ENCODE measurements at places on chromosomes 1 and 21.

DNA sequence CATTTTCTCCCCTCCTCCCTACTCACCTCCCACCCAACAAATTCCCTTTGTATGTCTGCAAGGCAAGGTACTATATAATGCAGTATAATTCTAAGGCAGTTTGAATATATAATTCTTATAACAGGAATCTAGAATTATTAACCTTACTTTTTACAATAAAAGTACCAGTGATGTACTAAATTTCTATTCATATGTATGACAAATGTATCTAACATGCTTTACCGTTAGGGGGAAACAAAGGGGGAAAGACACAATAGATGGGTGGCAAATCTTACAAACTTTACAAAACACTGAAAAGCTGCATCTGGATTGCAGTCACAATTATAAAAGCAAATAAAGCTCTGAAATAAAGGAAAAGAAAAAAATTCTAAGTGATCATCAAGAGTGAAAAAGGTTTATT is 2.3 kb downstream of the PIK3R3 start:
- DNase-seq: no peak

DNA sequence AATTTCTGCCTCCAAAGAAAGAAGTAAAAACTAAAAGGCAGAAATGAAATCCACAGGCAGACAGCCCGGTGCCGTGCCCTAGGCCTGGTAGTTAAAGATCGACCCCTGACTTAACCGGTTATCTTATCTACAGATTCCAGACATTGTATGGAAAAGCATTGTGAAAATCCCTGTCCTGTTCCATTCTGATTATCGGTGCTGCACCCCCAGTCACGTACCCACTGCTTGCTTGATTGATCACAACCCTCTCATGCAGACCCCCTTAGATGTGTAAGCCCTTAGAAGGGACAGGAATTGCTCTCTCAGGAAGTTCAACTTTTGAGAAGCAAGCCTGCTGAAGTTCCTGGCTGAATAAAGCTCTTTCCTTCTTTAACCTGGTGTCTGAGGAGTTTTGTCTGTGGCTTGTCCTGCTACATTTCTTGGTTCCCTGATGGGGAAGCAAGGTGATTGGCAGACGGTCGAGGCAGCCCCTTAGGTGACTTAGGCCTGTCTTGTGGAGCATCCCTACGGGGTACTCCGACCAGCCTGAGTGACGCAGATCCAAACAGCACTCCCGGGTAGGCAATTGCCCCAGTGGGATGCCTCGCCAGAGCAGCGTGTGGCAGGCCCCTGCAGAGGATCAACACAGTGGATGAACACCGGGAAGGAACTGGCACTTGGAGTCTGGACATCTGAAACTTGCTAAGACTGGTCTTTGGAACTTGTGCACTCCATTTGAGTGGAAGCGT is 111.2 kb upstream of the PPM1J start:
- DNase-seq: no peak

- DNase-seq: no peak
Measured at GRCh38 chr1:3651026-3651929, 1.0 kb upstream of the TP73 start.

GRCh38 chr1:170669107-170669445 is 5.1 kb downstream of the PRRX1 start:
- no peak for DNase-seq

DNA sequence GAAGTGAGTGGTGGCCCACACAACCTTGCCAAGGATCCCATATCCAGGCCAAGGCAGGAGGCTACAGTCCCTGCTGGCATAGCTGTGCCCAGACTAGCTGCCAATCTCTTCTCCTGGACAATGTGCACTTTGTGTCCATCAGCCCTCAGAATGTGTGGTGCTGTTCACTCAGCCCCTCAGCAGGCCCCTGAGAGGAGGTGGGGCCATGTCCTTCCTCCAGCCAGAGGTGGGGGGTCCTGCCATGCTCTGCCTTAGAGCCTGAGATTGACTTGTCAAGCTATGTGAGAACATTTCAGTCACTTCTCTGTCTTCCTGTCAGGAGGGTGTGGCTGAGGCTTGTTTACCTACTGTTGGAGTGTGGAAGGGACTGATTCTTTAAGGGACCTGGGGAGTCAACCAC is 1.4 kb downstream of the NCF2 start:
- no peak for DNase-seq

- no peak for DNase-seq
Measured at GRCh38 chr1:96962216-96962615, 240.6 kb downstream of the PTBP2 start.

DNA sequence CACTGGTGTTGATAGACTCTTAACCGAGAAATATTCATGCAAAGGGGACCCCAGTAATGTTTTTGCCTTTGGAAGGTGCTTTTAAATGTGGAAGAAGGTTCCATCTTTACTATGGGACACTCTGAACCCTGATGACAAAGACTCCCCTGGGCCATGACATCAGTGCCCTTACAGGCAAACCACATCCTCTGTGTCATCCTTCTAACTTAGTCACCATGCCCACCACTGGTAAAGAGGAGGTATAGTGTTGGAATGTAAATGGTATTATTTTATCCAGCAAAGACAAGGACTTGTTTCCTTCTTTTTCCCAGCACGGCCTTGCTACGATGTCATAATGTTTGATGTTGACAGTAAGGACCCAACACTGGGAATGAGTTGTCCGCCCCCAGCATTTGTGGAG is 12.6 kb downstream of the METTL13 start:
- peak; percentile 51 for DNase-seq

DNA sequence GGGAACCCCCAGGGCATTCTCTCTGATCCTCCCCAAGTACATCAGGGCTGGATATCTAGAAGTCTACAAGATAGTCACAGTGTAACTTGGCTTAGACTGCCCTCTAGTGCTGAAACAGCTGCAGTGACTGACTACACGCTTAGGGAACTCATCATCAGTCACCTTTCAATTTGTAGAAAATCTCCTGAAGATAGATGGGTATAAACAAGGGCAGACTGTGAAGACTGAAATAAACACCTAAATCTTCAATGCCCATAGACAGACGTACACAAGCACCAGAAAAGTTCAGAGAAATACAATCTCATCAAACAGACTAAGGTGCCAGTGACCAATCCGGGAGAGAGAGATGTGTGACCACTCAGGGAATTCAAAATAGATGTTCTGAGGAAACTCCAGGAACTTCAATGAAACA is 46.6 kb downstream of the PACC1 start:
- DNase-seq: peak; percentile 67

DNA sequence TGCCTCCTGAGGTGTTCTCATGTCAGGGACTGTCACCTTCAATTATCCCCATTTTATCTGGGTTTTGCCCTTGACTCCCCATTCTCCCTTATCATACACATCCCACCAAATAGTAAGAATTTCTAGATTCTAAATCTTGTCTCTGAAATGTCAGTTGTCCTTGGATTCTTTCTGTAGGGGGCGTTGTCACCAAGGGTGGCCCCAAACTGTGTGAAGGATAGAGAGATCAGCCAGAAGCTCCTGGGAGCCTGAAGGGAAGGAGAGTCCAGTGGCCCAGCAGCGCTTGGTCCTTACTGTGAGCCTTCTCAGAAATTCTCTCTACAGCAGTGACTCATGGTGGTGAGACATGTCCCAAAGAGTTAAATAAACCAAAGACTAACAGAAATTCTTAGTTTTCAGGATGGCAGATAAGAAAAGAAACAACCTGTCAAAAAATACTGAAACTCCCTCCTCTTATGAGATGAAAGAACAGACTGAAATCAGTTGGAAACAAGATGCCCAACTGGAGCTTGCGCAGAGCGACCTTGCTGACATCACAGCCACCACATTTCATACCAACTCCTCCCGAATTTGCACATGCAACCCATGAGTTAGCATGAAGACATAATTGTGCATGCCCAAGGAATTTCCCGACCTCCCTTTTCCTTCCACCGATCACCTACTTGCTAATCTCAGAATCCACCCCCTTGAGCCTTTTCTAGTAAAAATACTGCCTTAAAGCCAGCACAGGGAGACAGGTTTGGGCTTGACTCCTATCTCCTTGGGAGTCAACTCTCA is 109.8 kb downstream of the ELAVL4 start:
- no peak for DNase-seq

- no peak for DNase-seq
Measured at GRCh38 chr1:103337779-103338178, 187.7 kb upstream of the RNPC3 start.

DNA sequence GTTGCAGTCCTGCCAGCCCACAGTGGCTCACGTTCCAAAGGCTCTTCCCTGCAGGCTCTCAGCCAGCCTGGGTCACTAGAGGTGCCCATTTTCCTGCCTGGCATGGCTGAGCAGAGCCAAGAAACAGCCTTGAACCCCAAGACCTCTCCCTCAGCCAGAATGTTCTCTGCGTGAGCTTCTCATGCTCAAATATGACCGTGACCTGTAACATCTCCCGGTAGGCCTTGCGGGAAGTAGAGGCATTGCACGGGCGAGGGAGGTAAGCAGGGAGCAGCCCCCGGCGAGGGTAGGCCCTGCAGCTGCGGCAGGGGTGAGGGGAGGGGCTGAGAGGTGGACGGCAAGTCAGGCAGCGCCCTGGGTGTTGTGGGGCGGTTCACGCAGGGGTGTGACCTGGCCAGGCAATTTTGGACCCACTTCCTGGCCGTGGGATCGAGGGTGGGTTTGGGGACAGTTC is 20.0 kb downstream of the RRP1 start:
- DNase-seq: no peak

DNA sequence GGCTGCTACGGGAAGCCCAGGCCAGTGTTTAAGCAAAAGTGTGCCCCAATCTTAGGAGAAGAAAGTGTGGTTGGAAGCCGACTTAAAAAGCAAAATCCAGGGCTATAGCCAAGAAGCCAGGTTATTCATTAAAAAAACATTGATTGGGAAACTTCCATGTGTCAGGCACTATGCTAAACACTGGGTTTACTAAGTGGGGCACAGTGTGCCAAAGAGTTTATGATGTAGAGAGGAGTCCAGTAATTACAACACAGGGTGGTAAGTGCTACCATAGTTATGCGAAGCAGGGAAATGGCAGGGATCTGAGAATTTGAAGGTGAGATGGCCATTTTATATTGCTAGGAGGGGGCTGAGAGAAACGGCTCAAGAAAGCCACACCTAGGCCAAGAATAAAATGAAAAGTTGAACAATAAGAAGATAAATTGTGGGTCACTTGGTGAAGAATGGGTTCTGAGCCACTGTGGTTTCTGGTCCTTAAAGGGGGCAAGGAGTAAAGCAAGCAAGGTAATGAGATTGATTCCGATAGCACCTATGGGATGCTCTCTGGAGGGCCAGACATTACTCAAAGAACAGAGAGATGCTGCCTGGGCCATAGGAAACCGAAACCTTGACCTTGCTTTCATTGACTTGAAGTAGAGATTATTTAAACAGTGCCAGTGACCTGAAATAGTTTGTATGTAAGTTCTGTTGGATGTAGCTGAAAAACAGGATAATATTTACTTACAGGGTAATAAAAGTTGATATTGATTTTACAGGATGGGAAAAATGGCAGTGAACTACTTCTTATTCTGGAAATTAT is 177.8 kb downstream of the GIPC2 start:
- DNase-seq: no peak

DNA sequence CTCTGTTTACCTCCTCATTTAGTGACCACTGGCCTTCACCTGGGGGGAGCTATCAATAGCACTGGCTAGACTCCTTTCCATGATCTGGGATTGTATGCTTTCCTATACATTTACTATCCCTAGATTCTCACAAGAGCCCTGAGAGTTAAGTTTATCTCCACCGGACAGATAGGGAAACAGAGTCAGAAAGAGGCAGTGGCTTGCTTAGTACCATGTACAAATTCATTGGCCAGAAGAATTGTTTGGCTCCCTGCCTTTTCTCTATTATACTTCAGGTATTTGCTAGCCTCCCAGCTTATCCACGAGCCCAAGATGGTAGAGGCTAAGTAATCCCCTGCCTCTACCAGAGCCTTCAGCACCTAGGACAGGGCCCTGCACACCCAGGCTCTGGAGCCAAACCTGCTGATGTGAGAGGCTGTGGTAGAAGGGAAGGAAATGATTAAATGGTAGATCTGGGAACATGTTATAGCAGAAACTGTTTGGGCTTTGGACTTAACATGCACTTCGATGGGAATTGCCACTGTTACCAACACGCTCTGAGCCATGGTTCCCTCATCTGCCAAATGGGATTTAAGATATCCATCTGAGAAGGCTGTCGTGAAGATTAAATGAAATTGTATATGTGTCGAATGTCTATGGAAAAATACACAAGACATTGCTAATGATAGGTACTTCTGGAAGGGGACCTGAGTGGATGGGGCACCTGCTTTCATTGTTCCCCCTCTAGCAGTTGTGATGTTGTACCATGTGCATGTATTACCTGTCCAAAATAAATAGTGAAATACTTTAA is 3.1 kb upstream of the BLACAT1 start:
- peak; percentile 59 for DNase-seq

DNA sequence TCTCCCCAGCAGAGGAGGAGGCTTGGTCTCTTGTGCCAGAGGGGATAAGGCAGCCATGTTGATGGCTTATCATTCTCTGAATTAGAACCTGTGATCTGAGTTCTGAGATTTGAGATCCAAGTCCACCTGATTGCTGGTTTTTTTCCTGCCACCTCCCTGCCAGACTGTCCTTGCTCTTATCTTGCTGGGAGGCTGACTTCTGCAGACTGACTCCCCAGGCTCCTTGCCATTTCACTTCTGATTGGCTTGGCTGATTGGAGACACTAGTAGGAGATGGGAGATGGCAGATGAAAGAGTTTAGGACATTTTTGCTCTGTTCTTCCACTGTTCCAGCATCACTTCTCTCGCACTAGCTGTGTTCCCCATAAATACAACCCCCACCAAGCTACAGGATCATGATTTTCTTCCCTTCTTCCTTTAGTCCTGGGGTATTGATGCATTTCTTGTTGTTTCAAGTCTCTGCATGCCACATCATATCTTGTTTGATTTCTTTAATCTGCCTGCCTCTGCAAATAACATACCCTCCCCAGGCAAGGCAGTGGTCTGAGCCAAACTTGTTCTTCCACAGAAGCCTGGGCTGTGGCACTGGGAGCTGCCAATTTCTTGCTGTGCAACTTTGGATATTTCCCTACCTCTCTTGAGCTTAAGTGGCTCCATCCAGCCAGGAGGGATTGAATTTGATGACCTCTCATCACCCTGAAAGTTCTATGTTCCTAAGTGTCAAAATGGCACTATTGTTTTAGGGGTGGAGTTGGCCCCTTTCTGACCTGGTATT is 963 bp upstream of the CYP4B1 start:
- DNase-seq: no peak

Measured in hepatic stellate cell (primary cell).